ENCODE measurements at places on chromosomes 16 and 17.

GRCh38 chr17:48850792-48851323 lies 20.0 kb downstream of the CALCOCO2 start:
- DNase-seq, result no peak

- DNase-seq, result no peak
Measured at GRCh38 chr17:70405492-70406220, 236.3 kb downstream of the KCNJ2 start.

GRCh38 chr17:65527381-65527780 lies 34.1 kb downstream of the AXIN2 start:
- DNase-seq, result no peak

DNA sequence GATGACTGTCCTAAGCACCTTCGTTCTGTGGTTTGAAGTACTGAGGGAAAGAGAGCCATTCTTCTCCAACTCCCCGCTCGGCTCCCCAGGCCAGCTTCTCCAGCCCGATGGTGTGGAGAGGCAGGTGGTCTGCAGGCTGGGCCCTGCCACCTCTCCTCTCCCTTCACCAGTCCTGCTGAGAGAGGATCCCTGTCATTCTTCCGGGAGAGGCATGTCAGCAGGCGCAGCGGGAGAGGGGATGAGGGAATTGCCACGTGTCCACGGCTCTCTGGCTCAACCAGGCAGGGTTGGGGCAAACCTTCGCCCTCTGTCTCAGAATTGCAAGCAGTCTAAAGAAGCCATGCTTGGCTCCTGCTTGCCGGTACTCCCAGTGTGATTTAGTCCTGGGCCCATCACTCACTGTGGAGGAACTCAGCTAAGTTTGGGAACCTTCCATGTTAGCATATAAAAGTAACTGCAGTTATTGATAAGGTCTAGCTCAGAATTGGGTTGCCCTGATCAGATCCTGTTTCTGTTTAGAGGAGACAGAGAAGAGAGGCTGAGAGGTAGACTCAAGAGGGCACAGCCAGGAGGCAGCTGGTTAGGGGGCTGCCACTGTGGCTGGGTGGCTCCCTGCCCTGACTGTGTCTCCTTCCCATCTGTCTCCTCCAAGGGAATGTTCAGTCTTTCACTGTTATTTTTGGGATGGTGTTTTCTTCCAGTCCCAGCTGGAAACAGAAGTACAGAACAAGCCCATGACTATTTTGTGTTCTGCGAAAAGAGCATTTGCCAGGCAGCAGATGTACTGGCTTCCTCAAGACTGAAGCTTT lies 17.4 kb downstream of the HS3ST3B1 start:
- DNase-seq, result no peak

- no peak for DNase-seq
Measured at GRCh38 chr16:22799113-22799512, 14.8 kb upstream of the HS3ST2 start.

DNA sequence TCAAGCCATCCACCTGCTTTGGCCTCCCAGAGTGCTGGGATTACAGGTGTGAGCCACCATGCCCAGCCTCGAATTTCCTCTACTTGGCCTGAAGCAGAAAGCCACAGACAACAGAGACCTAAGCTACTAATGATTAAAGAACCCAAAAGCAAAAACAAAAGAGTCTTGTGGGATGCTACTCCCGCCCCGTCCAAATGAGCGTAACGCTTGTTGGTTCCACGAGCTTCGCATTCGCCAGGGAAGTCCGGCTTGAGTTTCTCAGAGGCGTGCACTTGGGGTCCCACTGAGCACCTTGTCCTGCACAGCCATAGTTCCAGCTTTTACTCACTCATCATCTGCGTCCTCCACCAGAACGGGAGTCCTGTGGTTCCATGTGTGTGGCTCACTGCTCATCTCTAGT lies 16.0 kb downstream of the CEP295NL start:
- DNase-seq, result no peak

DNA sequence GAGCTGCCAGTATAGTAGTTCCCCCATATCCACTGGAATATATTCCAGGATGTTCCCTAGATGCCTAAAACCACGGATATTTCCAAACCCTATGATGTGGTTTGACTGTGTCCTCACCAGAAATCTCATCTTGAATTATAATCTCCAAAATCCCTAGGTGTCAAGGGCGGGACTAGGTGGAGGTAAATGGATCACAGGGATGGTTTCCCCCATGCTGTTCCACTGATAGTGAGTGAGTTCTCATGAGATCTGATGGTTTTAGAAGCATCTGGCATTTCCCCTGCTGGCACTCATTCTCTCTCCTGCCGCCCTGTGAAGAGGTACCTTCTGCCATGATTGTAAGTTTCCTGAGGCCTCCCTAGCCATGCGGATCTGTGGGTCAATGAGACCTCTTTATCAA lies 168.6 kb downstream of the MAF start:
- no peak for DNase-seq

Data from GOT3 (cell line).